ENCODE measurements at places on chromosomes 4 and X.

DNA sequence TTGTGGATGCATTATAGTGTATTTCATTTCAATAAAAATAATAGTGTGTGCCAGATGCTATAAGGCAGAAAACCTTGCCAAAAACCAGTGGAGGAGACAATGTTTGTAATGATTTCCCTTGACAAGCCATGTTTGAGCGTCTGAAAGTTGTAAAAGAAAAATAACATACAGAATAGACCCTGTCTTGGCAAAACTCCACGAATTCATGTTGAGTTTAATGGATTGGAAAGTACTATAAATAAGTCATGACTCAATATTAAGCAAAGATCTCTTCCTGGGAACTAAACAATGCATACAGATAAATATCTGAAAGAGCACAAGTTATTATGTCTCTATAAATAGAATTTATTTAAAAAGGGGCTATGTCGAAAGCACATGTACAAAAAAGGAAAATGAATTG lies 543.5 kb downstream of the GABRG1 start:
- DNase-seq, result no peak

DNA sequence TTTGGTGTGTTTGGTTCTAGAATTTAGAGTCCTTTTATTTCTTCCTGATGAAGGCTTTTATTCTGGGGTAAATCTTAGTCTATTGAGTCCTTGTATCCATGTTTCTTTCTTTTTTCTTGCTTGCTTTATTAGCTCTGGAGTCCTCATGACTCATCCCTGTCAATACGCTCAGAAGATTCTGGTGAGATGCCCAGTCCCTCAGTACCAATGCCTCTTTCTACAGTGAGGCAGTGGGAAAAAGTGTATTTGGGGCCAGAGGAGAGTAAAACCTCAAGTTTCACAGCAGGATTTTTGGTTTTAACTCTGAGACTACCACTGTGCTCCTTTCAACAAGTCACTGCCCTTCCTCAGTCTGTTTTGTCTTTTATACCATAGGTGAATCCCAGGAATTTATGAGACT lies 368.0 kb downstream of the GBA3 start:
- no peak for DNase-seq

- DNase-seq, result no peak
These were observed 10.5 kb upstream of the UBE2NL start for GRCh38 chrX:143873343-143873742.

GRCh38 chr4:147453561-147454141 lies 27.2 kb upstream of the EDNRA start:
- no peak for DNase-seq

GRCh38 chr4:146791439-146791838 lies 152.7 kb downstream of the POU4F2 start:
- DNase-seq, result no peak

DNA sequence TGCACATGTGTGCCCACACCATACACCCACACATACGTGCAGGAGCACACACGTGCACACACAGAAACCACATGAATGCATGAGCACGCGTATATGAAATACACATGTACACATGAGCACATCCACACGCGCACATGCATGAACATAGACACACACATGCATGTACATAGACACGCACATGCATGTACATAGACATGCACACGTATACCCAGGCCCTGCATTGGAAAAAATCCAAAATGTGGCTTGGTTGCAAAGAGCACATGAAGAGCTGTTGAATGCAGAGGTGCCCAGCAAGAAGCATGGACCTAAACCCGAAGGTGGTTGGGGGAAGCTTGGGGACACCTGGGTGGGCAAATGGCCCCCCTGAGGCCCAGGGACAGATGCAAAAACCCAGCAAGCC lies 18.5 kb downstream of the CD99 start:
- no peak for DNase-seq

DNA sequence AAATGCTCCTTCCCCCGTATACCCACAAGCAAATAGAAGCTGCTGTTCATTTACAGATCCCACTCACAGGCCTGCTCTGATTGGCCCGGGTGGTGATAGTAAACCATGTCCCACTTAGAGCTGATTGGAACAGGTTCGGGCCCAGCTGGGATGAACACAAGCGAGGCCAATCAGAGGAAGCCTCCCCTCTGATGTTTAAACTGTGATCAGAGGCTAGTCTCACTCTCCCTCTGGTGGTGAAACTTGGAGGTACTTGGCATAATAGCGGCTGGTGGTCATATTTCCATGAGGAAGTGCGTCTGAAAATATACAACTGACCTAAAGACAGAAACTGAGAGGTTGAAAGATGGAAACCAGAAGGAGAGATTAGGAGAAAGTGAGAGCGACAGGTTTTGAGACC lies 51.5 kb upstream of the TRPC3 start:
- no peak for DNase-seq

- DNase-seq, result no peak
These were observed 87.8 kb downstream of the RAPGEF2 start for GRCh38 chr4:159190651-159191050.

- DNase-seq, result no peak
These were observed 645.5 kb upstream of the FAM241A start for GRCh38 chr4:111499706-111500105.

All from activated CD8-positive, alpha-beta memory T cell treated with anti-CD3 and anti-CD28 coated beads for 24 hours (primary cell).